ENCODE measurements at places on chromosomes 1 and 21.

DNA sequence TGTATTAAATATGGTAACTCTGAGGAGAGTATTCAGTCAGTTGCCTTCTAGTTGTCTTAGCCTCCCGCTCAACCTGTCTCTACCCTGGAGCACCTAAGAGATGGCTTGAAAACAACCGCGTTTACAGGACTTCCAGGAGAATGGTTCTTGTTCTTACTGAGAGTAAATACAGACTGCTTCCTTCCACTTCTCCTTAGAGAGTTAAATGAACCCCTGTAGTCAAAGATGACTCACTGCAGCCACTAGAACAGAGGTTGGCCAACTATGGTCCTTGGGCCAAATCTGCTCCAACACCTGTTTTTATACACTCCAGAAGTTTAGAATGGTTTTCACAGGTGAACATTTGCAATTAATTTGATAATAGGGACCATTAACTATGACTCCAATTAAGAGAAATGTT lies 60.1 kb upstream of the ASB17 start:
- no peak for DNase-seq

- DNase-seq: no peak
Measured at GRCh38 chr1:85264150-85264549, 4.7 kb upstream of the C1orf52 start.

DNA sequence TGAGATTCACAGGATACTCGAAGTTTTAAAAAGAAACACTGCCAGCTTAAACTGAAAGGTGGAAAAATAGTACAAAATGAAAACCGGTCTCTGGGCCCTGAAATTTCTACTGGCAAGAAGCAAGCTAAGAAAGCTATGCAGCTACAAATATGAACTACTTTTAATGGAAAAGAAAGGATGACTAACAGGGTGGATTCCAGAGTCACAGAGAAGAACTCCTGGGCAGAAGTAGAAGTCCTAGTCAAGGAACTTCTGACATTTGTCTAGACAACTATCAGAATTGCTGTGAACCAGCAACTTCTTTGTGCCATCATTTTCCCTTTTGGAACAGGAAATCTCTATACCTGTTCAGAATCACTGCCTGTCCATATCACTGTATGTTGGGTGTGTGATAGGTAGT lies 38.1 kb downstream of the CD160 start:
- DNase-seq: no peak

DNA sequence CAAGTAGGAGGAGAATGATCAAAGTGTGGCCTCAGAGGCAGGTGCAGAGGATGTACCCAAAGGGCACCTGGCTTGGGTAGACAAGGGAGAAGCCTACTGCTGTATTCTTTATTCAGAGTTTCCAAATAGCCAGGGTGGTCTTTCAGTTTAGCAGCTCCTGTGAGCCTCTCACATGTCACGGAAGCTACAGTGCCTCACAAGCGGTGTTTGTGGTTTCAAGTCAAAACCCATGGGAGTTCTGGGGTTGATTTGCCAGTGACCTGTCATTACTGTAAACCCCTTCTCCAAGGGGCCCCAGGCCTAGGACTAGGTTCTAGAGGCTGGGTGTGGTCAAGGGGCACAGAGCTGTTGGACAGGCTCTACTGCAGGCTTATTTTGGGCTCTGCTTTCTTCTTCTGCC lies 10.2 kb upstream of the IL10 start:
- peak; percentile 48 for DNase-seq

GRCh38 chr21:44582055-44582454 lies 1.7 kb upstream of the KRTAP10-5 start:
- DNase-seq: no peak

- no peak for DNase-seq
Measured at GRCh38 chr1:94098585-94099111, 22.3 kb downstream of the ABCA4 start.

DNA sequence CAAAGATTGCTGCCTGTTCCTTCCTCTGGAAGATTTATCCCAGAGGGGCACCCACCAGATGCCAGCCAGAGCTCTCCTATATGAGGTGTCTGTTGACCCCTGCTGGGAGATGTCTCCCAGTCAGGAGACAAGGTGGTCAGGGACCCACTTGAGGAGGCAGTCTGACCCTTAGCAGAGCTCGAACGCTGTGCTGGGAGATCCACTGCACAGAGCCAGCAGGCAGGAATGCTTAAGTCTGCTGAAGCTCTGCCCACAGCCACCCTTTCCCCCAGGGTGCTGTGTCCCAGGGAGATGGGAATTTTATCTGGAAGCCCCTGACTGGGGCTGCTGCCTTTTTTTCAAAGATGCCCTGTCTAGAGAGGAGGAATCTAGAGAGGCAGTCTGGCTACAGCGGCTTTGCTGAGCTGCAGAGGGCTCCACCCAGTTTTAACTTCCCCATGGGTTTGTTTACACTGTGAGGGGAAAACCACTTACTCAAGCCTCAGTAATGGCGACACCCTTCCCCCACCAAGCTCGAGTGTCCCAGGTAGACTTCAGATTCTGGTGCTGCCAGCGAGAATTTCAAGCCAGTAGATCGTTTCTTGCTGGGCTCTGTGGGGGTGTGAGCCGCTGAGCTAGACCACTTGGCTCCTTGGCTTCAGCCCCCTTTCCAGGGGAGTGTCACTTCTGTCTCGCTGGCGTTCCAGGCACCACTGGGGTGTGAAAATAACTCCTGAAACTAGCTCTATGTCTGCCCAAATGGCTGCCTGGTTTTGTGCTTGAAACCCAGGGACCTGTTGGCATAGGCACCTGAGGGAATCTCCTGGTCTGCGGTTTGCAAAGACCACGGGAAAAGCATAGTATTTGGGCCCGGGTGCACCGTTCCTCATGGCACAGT lies 51.1 kb upstream of the PDC start:
- DNase-seq: no peak

- DNase-seq: no peak
Measured at GRCh38 chr1:180251526-180252305, 21.7 kb downstream of the LHX4 start.

DNA sequence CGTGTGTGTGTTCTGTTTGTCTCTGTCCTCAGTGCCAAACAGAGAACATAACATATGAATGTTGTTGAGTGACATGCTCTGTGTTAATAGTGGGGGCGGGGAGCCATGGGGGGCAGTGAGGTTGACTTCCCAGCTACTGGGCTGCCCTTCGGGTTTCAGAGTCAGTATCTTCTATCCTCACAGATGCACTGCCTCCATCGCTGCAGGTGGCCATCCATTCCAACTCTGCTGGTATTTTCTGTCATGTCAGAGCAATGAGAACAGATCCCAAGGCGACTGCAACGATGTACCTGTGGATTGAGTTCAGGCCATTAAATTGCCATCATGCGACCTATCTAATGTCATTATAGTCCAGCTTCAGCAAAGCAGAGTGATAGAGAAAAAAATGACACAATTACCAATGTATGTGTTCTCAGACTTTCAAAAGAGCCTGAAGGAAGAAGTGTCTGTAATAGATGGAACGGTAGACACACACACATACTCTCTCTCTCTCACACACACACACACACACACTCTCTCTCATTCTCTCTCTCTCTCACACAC lies 418.5 kb downstream of the RWDD3 start:
- no peak for DNase-seq
